Nasal cavity respiratory epithelium epithelial cell of viscerocranial mucosa (primary cell): ENCODE measurements at places on chromosomes 7 and 10. TPM values are rescaled to one million over a fixed set of nuclear protein-coding genes. Genes with fewer than 3 reads are reported as not detected.

Gene ITGA8
- total RNA-seq: not detected in 2 replicates

Gene KAZALD1
- total RNA-seq: 0.78 and 2.4 TPM in 2 replicates

Gene IGFBP3
- total RNA-seq: 2.4 and 26.1 TPM in 2 replicates

Gene LRMDA
- 1.0 and 5.6 TPM in 2 replicates for total RNA-seq

Gene RASA4B
- 0.85 and 1.0 TPM in 2 replicates for total RNA-seq

Gene ABCF2
- total RNA-seq: 64.9 and 83.0 TPM in 2 replicates

Gene PILRA
- total RNA-seq: under 0.01 and 0.14 TPM in 2 replicates

Gene SPACDR
- total RNA-seq: 0.34 and 0.43 TPM in 2 replicates

Gene GPER1
- under 0.01 and 0.21 TPM in 2 replicates for total RNA-seq

Gene DIP2C
- total RNA-seq: 0.68 and 4.8 TPM in 2 replicates

Gene CFAP43
- total RNA-seq: under 0.01 and 0.36 TPM in 2 replicates

Gene VTI1A
- total RNA-seq: 30.8 and 38.9 TPM in 2 replicates

Gene CTTNBP2
- total RNA-seq: 0.34 and 1.2 TPM in 2 replicates

Gene CDK14
- 3.1 and 19.5 TPM in 2 replicates for total RNA-seq

Gene PHKG1
- 0.50 and 0.68 TPM in 2 replicates for total RNA-seq

Gene TSPAN12
- 1.0 and 2.1 TPM in 2 replicates for total RNA-seq

Gene CCDC3
- total RNA-seq: under 0.01 and 1.00 TPM in 2 replicates

Gene CYP26C1
- under 0.01 TPM in 1 of 2 replicates, not detected in the other for total RNA-seq

Gene KIF5B
- total RNA-seq: 219 and 225 TPM in 2 replicates

Gene COL1A2
- 0.34 and 2.3 TPM in 2 replicates for total RNA-seq

Gene GPR146
- total RNA-seq: 0.68 and 1.2 TPM in 2 replicates

Gene LEP
- under 0.01 and 0.28 TPM in 2 replicates for total RNA-seq

Gene BMPER
- under 0.01 and 0.14 TPM in 2 replicates for total RNA-seq

Gene CLDN4
- total RNA-seq: 44.1 and 64.8 TPM in 2 replicates

Gene HYCC1
- 16.7 and 47.6 TPM in 2 replicates for total RNA-seq

Gene TRIM50
- under 0.01 TPM in 1 of 2 replicates, not detected in the other for total RNA-seq

Gene SPDYE11
- not detected in 2 replicates for total RNA-seq

Gene HABP2
- total RNA-seq: 0.07 TPM in 1 of 2 replicates, not detected in the other

Gene OPN1SW
- not detected in 2 replicates for total RNA-seq

Gene PPP1R17
- total RNA-seq: not detected in 2 replicates

Gene TFR2
- total RNA-seq: under 0.01 and 0.14 TPM in 2 replicates

Gene AGMO
- 0.50 TPM in 1 of 2 replicates, not detected in the other for total RNA-seq

Gene HOXA4
- not detected in 2 replicates for total RNA-seq

Gene IDE
- 32.2 and 32.5 TPM in 2 replicates for total RNA-seq

Gene VENTX
- total RNA-seq: not detected in 2 replicates

Gene TRIL
- 0.14 TPM in 1 of 2 replicates, not detected in the other for total RNA-seq

Gene COMMD3
- total RNA-seq: 30.6 and 42.0 TPM in 2 replicates

Gene MICALL2
- 6.2 and 33.7 TPM in 2 replicates for total RNA-seq

Gene PNLIPRP2
- not detected in 2 replicates for total RNA-seq

Gene GCK
- total RNA-seq: 0.14 and 0.34 TPM in 2 replicates

Gene MMRN2
- 0.21 and 8.9 TPM in 2 replicates for total RNA-seq

Gene SLC35G1
- 3.1 and 4.3 TPM in 2 replicates for total RNA-seq

Gene CYP2C8
- 0.14 and 0.34 TPM in 2 replicates for total RNA-seq

Gene TMEM229A
- total RNA-seq: not detected in 2 replicates

Gene FXYD4
- total RNA-seq: not detected in 2 replicates

Gene CTAGE15
- 1.0 TPM in 1 of 2 replicates, not detected in the other for total RNA-seq

Gene TACR2
- 0.07 TPM in 1 of 2 replicates, not detected in the other for total RNA-seq

Gene ADCYAP1R1
- total RNA-seq: not detected in 2 replicates

Gene MSMB
- 0.34 and 21.0 TPM in 2 replicates for total RNA-seq

Gene ITGB8
- total RNA-seq: 7.9 and 80.3 TPM in 2 replicates

Gene CYCS
- 87.8 and 110 TPM in 2 replicates for total RNA-seq

Gene PRSS37
- not detected in 2 replicates for total RNA-seq
